Activated CD4-positive, alpha-beta memory T cell treated with anti-CD3 and anti-CD28 coated beads, Interleukin-2, amount 10 ng/mL, durations not matched to agents 7 days and 5 days (primary cell): ENCODE measurements at places on chromosomes 6 and 20. TPM values are rescaled to one million over a fixed set of nuclear protein-coding genes. Genes with fewer than 3 reads are reported as not detected.

Gene VSX1
- total RNA-seq = not detected

Gene DYNLRB1
- total RNA-seq = 109 TPM

Gene MCCD1
- total RNA-seq = not detected

Gene DEFB132
- not detected for total RNA-seq

Gene ANKEF1
- total RNA-seq = 5.5 TPM

Gene PPP1R3G
- total RNA-seq = 0.08 TPM

Gene TP53TG5
- not detected for total RNA-seq

Gene FAM184A
- 5.4 TPM for total RNA-seq

Gene KIF6
- not detected for total RNA-seq

Gene SIRPB2
- total RNA-seq = not detected

Gene EDN3
- total RNA-seq = 0.25 TPM

Gene CYP21A2
- 0.23 TPM for total RNA-seq

Gene TRDN
- total RNA-seq = not detected

Gene SLC12A5
- total RNA-seq = 0.53 TPM

Gene PCSK2
- not detected for total RNA-seq

Gene CST2
- total RNA-seq = not detected

Gene SLC22A2
- total RNA-seq = not detected

Gene FAM83C
- not detected for total RNA-seq

Gene CRISP3
- total RNA-seq = not detected

Gene TAB2
- total RNA-seq = 169 TPM

Gene ARMH2
- 1.5 TPM for total RNA-seq

Gene GSTA4
- total RNA-seq = 13.0 TPM

Gene HBS1L
- total RNA-seq = 91.6 TPM

Gene GLO1
- total RNA-seq = 110 TPM

Gene AKAP7
- 7.2 TPM for total RNA-seq

Gene SAPCD1
- total RNA-seq = 10.7 TPM

Gene SUMO4
- total RNA-seq = 8.1 TPM

Gene AGPAT1
- 42.7 TPM for total RNA-seq

Gene MUCL3
- total RNA-seq = not detected

Gene PNPLA1
- 0.13 TPM for total RNA-seq

Gene HMGN4
- total RNA-seq = 108 TPM

Gene TFAP2A
- total RNA-seq = not detected

Gene OTOR
- total RNA-seq = not detected

Gene PRSS16
- total RNA-seq = 1.6 TPM

Gene C6orf163
- total RNA-seq = 0.86 TPM

Gene PDYN
- not detected for total RNA-seq

Gene LTB
- 1,185 TPM for total RNA-seq

Gene CST5
- total RNA-seq = not detected

Gene EYA2
- total RNA-seq = 0.28 TPM

Gene SNAP91
- not detected for total RNA-seq

Gene COX7A2
- total RNA-seq = 469 TPM

Gene TRERF1
- 17.4 TPM for total RNA-seq

Gene CLVS2
- not detected for total RNA-seq
